ENCODE measurements at places on chromosomes 4 and X.

- no peak for DNase-seq
These were observed 557.6 kb upstream of the DIPK2B start for GRCh38 chrX:45758319-45758718.

DNA sequence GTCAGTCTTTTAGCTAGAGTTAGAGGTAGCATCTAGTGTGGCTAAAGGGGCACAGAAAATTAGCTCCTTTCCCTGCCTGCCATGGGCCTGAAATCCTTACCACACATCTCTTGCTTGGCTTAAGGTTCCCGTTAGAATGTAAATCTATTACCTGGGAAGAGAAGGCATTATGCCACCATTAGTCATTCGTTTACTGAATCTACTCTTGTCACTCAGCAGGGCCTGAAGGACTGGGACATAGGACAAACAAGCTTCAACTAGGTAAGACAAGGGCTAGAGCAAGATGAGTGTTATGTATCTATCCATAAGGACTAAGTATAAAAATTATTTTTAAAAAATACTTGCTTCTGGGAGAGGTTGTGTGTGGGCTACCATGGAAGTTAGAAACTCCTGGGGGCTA, 112.4 kb downstream of the CT47B1 start:
- DNase-seq: no peak

DNA sequence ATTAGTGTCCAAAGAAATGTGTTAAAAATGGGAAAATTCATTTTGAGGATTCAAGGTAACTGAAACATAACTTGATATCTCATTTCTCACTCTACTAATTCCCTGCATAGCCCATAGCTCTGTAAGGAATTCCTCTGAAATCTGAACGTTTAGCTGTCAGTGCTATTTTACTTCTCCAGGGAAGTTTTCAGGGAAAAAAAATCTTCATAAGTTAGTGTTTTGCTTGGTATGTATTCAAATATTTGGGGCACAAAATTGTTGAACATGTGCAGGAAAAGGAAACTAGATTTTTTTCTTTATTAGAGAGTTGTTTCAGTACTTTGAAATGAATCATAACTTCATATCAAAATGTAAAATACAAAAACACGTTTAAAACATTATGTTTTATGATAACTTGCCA, 891.4 kb downstream of the CENPC start:
- DNase-seq: no peak

- no peak for DNase-seq
These were observed 190.5 kb downstream of the PACRGL start for GRCh38 chr4:20890761-20891160.

GRCh38 chr4:47606482-47606881, 121.4 kb downstream of the ATP10D start:
- no peak for DNase-seq

GRCh38 chr4:122083351-122083750, 68.8 kb upstream of the BLTP1 start:
- no peak for DNase-seq

Measured in progenitor cell of endocrine pancreas (in vitro differentiated cells).